ENCODE measurements at places on chromosomes 5 and 9.

DNA sequence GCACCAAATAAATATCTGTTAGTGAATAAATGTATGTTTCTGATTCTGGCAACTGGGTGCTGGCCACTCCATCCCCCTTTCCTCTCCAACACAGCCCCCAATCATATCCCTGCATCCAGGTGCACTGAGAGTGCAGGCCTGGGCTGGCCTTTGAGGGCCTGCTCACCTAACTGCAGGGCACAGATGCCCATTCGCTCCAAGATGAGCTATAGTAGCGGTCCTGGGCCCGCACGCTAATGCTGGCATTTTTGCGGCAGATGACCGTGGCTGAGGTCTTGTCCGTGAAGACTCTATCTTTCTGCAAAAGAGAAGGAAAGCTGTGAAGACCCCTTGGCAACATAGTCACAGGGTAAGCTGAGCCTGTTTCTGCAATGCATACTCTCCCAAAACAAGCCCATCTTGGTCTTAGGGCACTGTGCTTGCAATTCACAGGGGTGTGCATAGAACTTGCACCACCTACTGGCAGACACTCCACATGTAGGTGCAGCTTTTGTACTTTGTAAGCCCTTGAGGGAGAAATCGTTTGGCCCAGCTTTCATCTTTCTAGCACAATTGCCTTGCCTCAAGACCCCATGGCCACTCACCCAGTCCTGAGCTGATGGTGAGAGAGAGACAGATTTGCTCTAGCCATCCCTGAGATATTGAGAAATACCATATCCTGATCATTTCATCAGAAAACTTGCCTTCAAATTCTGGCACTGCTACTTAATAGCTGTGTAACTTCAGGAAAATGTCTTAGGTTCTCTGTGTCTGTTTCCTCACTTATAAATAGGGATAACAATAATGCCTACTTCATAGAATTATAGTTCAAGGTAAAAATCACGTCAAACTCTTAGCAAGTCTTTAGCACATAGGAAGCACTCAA lies 13.5 kb downstream of the IL12B start:
- peak; percentile 52 for DNase-seq

DNA sequence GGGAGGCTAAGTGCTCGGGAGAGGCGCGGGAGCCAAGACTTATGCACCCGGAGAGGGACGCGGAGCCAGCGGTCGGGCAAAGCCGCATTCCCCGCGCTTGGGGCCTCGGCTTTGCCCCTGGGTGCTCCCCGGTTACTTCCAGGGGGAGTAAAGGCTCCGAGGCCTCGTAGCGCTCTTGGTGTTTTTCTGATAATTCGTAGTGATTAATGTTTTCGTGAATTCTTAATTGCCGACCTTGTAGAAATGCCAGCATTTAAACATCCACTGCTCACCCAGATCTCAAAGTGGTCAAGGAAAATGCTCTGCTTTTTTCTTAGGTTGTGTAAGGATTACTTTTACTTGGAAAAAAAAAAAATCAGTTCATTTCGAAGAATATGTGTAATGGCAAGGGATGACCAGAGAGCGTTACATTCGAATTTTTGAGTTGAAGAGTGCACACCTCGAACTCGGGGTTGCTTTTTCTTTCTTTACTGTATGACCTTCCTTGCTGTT lies 654 bp upstream of the TUT7 start:
- no peak for DNase-seq

GRCh38 chr5:134570365-134570758 lies 44.9 kb downstream of the JADE2 start:
- DNase-seq = no peak

GRCh38 chr5:113778147-113778546 lies 264.7 kb downstream of the YTHDC2 start:
- DNase-seq = no peak

DNA sequence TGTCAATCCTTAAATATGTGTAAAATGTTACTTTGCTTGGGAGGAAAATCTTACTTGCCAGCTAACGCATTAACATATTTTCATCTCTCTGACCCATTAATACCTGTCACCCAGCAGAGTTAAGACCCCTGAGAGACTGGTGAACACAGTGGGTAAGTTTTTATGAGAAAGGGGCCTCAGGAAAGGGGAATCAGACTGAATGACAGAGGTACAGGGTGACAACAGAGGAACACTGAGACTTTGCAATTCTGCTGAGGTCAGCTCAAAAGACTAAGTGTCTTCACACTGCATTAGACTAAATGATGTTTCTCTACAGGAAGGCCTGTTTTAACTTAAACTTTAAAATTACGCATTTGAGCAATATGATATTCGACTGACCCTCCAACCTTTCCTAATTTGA lies 223.8 kb downstream of the EFNA5 start:
- DNase-seq = no peak

DNA sequence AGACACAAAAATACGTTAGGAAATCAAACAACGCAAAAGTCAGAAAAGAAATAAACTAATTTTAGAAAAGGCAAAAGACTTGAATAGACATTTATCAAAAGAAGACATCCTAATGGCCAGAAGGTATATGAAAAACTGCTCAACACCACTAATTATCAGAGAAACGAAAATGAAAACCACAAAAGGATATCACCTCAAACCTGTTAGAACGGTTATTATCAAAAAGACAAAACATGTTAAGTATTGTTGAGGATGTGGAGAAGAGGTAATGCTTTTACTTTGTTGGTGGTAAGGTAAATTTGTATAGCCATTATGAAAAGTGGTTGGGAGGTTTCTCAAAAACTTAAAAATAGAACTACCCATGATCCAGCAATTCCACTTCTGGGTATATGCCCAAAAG lies 230.0 kb upstream of the RGMB start:
- no peak for DNase-seq

GRCh38 chr5:97877588-97877987 lies 694.5 kb upstream of the RIOK2 start:
- no peak for DNase-seq

GRCh38 chr9:96751815-96752214 lies 26.1 kb downstream of the ZNF510 start:
- no peak for DNase-seq

- peak; percentile 87 for DNase-seq
Observed at GRCh38 chr9:96217294-96217707, 84.7 kb downstream of the HSD17B3 start.

- no peak for DNase-seq
Observed at GRCh38 chr9:124311283-124311682, 53.5 kb downstream of the NEK6 start.

GRCh38 chr5:76379316-76379715 lies 23.8 kb upstream of the IQGAP2 start:
- no peak for DNase-seq

DNA sequence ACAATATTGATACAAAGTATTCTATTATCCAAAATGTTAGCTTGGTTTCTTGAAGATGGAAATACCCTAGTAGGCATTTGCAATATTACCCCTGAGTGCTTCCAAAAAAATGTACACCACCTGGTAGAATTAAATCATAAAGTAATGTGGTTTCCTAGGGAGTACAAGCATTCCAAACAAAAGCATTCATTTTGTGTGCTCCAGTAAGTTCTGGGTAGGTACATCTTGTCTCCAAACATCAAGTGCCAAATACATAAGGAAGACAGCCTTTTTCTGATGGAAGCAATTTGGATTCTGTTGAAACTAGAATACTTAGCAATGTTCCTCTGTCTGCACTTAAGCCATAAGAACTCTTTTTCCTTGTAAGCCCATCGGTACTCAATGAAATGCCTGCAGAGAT lies 73.1 kb upstream of the IL7R start:
- DNase-seq = no peak

- DNase-seq = no peak
Observed at GRCh38 chr9:116078640-116079039, 75.0 kb upstream of the PAPPA start.

GRCh38 chr9:15873573-15874177 lies 320.8 kb downstream of the CCDC171 start:
- no peak for DNase-seq

DNA sequence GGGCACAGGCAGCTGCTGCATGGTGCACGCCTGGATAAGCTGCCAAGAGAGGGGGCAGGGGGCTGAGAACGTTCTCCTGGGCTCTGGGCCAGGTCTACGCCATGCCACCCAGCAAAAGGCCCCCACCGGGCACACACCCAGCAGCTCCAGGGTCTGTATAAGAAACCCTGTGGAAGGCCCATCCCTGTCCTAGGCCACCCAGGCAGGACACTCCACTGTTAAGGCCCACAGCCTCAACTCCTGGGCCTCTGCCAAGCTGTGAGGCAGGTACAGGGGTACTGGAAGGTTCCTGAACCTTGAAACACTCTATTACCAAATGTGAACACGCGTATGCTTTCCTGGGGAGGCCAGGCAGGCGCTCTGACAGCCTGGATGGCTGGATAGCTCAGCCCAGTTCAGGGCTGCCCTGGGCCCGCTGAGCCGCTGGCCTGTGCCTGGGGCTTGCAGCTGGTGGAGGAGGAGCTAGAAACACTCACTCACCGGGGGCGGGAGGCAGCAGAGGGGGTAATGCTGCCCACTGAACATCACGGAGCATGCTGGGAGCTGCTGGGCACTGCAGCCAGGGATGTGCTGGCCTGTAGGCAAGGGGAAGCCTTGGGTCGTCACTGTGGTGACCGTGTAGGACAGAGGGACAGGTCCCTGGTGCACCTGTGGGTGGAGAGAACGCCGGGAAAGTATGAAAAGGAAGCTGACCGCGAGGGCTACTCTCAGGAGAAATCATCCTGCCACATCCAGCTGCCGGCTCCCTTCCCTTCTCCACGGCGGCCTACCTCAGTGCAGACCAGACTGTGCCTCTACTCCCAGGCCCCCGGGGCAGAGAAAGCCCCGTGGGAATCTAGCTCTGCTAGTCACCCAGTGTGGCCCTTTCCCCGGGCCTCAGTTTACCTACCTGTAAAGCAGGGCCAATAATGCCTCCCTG lies 6.0 kb downstream of the RNF44 start:
- peak; percentile 90 for DNase-seq

DNA sequence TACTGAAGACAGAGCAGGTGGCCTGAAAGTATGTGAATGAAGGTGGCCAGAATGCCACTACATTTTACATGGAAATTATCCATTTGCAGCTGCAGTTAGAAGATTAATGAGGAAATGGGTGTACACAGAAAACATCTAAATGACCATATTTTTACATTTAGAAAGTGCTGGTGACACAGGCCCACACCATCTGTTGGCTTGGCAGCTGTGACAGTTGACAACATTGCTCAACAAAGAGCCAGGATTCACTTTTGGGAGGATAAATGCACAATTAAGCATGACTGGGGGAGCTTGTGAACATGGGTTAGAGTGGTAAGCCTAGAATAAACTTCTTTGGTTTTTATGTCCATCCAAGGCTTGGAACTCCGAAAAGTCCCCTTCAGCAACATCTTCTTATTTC lies 360.5 kb downstream of the KCTD16 start:
- no peak for DNase-seq

- no peak for DNase-seq
Observed at GRCh38 chr5:103801681-103802080, 239.1 kb upstream of the NUDT12 start.

DNA sequence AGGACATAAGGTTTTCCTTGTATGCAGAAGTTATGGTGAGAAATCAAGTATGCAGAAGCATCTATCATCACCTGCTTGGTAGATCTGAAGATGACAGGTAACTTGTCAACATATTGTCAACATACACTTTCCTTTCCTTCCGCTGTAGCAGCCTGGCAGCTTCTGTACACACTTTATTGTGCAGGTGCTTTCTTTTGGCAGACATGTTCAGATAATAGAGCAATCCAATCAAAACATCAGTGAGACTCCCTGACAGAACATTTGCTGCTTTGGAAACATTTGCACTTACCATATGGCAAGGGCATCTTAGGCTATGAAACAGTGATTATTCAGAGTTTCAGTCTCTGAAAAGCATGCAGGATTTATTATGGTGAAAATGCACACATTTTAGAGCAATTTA lies 161.1 kb upstream of the CDH12 start:
- no peak for DNase-seq

DNA sequence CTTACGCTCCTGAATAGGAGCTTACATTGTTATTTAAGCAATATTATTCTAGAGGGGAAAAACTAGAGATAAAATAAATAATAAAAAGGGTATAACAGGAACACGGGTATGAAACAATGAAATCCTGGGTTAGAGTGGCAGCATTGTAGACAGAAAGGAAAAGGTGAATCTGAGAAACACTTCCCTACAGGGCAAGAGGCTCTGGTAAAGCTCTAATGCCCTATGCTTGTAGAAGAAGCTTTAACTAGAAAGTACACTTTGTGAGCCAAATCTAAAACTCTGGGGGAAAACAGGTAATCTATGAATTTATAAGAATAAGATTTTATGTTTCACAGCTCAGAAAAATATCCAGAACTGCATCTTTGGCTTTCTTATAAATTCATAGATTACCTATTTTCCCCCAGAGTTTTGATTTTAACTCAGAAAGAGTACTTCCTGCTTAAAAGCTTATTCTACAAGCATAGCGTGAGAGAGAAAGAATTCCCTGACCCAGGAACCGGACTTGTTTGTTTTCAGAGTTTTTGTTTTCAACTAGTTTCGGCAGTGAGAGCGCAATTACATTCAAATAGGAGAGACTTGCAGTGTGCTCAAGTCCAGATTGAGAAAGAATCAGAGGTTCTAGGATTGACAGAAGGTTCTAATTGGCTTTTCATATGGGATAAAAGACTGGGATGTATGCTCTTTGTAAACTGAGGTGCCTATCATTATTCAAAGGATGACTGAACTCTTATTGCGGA lies 651.0 kb upstream of the RORB start:
- DNase-seq = no peak

- DNase-seq = peak; percentile 53
Observed at GRCh38 chr5:135034236-135034962, 371 bp upstream of the PITX1 start.

DNA sequence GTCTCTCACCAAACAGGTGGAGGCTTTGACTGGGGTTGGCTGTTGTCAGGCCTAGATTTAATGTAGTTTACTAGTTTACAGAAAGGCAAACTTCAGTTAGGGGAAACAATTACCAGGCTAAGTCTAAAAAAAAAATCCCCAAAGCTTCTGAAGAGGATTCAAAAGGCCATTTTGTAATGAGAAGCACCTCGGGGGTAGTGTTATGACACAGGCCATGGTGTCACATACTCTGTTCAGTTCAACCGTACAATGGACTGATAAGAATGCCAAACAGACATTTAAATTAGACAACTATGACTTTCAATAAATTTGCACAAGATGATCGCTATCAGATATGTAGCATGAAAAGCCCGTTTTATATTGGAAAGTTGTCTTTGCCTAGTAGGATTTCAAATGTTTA lies 120.1 kb upstream of the PCA3 start:
- no peak for DNase-seq

DNA sequence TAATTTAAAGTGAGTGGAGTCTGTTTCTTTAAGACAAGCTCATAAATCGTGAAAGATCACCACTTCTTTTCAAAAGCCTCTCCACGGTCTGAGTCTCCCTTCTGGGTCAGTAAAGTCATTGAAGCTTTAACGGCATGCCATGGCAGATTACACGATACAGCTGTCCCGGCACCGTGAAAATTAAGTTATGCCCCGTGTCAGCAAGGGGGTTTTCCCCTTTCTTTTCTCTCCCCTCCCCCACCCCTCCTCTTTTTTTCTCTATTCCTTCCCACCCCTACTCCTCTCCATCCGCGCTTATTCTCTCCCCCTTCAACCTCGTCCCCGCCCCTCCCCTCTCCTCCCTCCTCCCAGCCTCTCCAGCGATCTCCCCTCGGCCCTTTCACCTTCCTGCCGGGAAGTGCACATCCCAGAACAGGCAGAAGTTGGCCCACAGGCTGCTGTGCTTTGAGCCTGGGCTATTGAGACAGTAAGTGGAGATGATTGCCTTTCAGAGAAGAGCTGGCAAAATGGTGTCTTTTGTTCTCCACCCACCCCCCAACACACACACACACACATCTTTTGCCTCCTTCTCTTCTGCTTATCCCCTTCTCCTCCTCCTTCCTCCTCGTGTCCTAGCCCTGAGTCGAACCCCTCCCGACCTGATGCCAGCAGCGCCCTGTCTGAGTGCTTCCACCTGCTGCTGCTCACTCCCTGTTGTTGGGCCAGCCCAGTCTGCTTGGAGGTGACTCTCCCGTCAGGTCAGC lies 44.1 kb downstream of the GAS1 start:
- no peak for DNase-seq

Data from BE2C (cell line).